NCI-H1105 (cell line): ENCODE measurements at places on chromosomes 6 and 20.

- no peak for DNase-seq
Observed at GRCh38 chr6:37761554-37762271, 57.8 kb upstream of the ZFAND3 start.

GRCh38 chr20:58148891-58149290 lies 79.6 kb downstream of the ANKRD60 start:
- DNase-seq, result no peak

- DNase-seq, result no peak
Observed at GRCh38 chr20:8663424-8663823, 405.5 kb upstream of the PLCB4 start.

GRCh38 chr6:117989086-117989485 lies 82.0 kb downstream of the SLC35F1 start:
- no peak for DNase-seq

GRCh38 chr6:38364127-38364526 lies 275.6 kb downstream of the BTBD9 start:
- DNase-seq, result no peak

DNA sequence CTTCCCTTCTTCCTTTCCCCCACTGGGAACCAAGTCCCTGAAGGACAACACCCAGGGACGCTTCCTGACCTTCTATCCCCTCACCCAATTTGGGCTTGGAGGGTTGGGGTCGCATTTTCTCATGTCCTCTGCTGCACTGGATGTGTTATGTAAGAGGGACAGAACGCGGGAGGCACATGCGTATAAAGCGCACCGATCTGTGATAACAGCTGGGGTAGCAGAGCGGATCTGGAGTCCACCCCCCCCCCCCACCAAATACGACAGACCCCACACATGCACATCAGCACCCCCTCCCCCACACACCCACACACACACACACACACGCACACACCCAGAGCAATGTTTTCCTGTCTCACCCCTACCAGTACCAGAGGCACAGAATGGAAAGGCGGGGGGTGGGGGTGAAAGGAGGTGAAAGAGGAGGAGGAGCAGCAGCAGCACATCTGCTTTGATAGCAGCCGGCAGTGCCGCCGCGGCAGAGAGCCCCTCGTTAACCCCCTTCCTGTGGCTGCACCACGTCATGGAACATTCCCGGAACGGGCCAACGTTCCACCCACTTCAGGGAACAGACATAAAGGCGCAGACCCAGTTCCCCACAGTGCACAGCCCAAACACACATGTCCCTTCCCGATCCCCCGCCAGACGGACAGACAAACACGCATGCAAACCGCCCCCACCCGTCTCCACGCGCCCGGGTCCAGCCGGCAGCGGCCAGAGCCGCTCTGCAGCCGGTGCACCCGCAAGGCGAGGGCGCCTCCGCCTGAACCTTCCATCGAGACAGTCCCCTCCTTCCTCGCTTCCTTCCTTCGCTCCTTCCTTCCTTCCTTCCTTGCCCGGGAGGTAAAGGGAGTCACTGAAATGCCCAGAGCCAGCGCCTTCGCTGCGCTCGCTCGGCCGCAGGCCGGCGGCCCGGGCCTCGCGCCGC lies 590 bp downstream of the HIVEP2 start:
- DNase-seq, result no peak

GRCh38 chr6:61809004-61809595 lies 476.9 kb downstream of the KHDRBS2 start:
- DNase-seq, result peak; percentile 31

- no peak for DNase-seq
Observed at GRCh38 chr20:9903048-9903655, 64.3 kb upstream of the PAK5 start.

- no peak for DNase-seq
Observed at GRCh38 chr20:53611449-53611894, 17.8 kb upstream of the ZNF217 start.

DNA sequence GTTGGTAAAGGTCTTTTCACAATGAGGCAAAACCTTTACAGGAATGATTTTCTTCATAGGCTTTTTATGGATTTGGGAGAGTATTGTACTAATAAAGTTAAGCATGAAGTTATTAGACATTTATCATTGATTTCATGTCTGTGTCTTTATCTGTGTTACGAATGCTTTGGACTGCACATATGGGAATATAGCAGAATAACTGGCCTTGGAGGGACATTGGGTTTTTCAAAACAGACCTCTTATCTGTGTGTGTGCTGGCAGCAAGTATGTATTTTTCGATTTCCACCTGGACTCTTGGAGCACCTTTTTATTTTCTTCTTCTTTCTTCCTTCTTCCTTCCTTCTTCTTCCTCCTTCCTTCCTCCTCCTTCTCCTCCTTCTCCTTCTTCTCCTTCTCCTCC lies 74.6 kb downstream of the CDKAL1 start:
- no peak for DNase-seq

- no peak for DNase-seq
Observed at GRCh38 chr6:152423216-152424103, 213.7 kb downstream of the SYNE1 start.

- peak; percentile 85 for DNase-seq
Observed at GRCh38 chr20:34546751-34547181, 11.8 kb upstream of the MAP1LC3A start.

DNA sequence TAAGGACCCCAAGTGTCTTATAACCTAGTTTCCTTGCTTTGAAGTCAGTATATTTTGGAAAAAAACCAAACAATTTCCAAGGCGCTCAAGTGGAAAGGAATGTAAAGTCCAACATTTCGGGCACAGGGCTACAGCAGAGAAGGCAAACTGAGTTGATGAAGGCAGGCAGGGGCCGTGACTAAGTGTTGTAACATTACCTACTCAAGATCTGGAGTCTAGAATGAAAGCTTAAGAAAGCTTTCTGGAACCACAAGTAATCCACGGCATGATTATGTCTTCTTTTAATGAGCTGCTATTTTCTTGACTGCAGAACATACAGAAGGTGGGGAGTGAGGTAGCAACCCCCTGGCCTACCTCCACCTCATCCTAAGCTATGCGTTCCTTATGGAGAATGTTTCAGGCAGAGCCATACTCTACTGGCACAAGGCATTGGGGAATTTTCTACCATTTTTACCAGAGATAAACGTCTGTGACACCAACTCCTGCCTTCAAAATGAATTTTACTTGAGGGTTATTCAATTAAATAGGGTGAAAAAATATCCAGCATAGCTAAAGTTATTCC lies 4.3 kb downstream of the PPP1R10 start:
- no peak for DNase-seq

- DNase-seq, result no peak
Observed at GRCh38 chr20:10322073-10323012, 103.7 kb downstream of the SNAP25 start.
